ENCODE measurements at places on chromosomes 13 and 19.
A peak's percentile ranks its signal among the peaks of the same experiment; 100 is the strongest.

DNA sequence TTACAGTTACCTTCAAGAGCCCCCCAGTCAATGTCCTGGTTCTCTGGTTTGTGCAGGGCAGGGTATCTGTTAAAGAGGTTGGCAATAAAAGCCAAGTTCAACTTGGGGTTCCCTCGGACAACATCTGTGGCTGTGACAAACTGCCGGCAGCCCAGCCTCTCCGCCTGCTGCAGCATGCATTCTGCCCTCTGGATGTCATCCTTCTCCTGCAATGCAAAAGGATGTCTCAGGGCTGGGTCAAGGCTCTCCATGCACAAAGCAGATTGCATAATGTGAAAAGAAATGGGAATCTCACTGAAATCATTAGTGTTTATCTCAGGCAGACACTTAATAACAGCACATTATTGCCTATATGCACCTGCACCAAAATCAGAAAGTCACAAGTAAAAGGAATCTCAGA, 35.1 kb downstream of the LCP1 start:
- ATAC-seq = no peak

DNA sequence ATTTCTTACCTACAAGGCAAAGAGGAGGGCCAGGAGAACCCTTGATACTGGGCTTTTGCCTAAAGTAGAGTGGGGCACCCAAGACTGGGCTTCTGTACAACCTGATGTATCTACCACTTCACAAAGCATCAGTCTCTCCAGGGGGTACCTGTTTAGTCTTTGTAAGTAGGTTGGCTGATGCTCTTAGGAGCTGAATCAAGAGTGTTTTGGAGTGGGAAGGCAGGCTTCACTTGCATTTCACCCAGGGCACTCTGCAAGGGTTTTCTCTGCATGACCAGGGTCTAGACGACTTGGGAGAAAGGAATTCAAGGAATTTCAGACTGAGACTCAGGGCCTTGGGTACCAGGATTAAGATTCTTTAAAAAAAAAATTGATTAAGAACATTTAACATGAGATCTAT, 361.5 kb downstream of the RFC3 start:
- no peak for ATAC-seq

DNA sequence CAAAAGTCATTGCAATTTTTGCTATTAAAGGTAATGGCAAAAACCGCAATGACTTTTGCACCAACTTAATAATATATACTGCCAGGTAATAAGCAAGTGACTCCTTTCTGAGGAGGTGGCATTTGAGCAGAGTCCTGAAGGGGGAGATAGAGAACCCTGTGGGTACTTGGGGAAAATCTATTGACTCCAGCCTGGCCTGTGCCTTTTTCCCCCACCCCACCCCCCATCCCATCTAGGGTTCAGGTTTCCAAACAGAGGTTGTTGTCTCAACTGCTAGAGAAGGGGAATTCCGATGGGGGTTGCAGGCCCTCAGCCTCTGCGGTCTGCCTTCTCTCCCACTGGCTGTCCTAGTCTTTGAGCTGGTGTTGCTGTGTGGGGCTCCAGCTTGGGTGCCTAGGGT, 11.5 kb downstream of the S1PR2 start:
- peak; percentile 86 for ATAC-seq

GRCh38 chr13:28505543-28506135, 10.7 kb upstream of the FLT1 start:
- ATAC-seq = no peak
